ENCODE measurements at places on chromosomes 11 and 22. TPM values are rescaled to one million over a fixed set of nuclear protein-coding genes. Genes with fewer than 3 reads are reported as not detected.

- DNase-seq, result no peak
Measured at GRCh38 chr22:44438056-44438455, 60.0 kb downstream of the RTL6 start.

- no peak for DNase-seq
Measured at GRCh38 chr11:7759010-7759409, 37.7 kb downstream of the OR5P2 start.

DNA sequence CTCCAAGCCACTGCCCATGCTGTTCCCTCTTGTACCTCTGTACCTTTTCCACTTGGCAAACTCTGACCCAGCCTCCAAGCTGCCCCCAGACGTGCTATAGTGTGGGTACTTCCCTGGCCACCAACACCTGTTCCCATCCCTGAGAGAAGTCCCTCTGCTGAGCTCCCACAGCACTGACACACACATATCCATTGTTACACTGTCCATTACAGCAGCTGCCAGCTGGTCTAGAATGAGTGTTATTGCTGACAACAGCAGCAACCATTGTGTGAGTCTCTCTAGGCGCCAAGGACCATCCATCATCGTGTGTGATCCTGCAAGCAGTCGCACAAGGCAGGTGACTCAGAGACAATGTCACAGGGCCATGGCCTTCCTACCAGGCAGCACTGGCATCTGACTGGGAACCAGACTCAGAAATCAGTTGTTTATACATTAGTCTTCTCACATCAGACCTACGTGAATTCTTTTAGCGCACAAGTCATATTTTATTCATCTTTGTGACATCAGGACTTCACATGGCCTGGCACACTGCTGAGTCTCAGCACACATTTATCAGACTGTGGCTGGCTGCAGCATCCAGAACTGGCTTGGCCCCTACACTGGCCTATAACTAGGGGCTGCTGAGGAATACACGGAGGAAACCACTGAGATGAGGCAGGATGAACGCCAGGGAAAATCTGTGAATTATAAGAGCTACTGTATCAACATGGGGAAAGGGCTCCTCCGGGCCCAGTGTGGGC, 56.4 kb downstream of the SGSM3 start:
- no peak for DNase-seq

- DNase-seq, result no peak
Measured at GRCh38 chr11:106101819-106102218, 24.4 kb downstream of the AASDHPPT start.

DNA sequence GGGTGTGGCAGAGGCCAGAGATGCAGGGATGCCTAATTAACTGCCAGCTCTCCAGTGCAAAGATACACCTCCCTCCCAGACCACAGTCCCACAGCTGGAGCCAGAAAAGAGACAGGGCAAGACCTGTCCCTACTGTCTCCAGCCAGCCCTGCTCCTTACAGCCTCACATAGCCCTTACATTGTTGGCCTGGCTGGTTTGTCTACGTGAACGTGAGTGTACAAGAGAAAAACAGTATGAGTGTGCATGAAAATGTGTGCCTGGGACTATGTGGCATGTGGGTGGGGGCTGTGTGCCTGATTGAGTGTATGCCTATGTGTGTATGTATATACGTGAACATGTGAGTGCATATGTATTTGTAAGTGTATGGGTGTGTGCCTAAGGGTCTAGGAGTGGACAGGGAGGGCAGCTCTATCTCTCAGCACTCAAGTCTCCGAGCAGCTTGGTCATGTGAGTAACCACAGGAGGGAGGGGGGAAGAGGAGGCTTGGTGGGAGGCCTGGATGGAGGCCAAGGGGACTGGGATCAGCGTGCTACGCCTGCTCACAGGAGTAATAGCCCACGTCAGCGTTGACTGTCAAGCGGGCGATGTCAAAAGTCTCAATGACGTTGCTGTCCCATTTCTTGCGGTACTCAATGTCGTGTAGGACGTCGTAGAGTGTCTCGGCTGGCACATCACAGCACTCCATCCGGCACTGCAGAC, 6.6 kb upstream of the ARAP1 start:
- no peak for DNase-seq

GRCh38 chr11:61618978-61619377, 38.1 kb upstream of the SYT7 start:
- no peak for DNase-seq

DNA sequence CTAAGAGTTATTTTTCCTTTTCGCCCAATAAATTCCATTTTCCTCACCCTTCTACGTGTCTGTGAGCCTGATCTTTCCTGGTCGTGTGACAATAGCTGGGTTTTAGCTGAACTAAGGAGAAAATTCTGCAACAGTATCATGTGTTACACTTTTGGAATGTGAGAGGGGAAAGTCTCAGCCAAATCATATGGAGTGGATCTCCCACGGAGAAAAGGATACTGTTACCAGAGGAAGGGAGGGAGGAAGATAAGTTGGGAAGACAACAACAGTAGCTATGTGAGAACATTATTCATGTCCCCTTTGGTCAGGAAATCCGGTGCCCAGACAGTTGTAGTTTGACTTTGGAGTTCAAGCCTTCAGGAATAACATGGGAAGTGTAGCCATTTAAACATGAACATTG, 584.0 kb upstream of the RAG2 start:
- no peak for DNase-seq

- no peak for DNase-seq
Measured at GRCh38 chr11:3942160-3942955, 86.9 kb downstream of the STIM1 start.

- no peak for DNase-seq
Measured at GRCh38 chr22:19943082-19944026, 1.7 kb upstream of the TXNRD2 start.

DNA sequence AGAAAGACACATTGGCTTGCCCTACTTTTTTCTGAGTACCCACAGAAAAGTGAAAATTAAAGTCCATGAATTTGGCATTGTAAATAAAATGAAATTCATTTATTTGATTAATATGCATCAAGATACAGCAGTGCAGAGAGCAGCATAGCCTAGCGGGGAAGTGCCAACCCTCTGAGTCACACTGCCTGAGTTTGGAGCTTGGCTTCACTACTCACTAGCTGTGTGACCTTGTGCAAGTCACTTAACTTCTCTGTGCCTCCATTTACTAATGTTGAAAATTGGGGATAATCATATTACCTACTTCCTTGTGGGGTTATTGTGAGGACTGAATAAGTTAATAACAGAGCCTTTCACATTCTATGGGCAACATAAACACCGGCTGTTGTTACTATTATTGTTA, 111.5 kb upstream of the CSNK2A3 start:
- DNase-seq, result no peak

The KRTAP5-10 gene
- total RNA-seq, result 0.30 TPM

The RAPSN gene
- 0.42 TPM for total RNA-seq

The PDE3B gene
- total RNA-seq, result 0.16 TPM

The MSANTD4 gene
- 18.1 TPM for total RNA-seq

Data from osteocyte (in vitro differentiated cells).